DMS153 (cell line): ENCODE measurements at places on chromosomes 11 and 22.

- no peak for DNase-seq
Measured at GRCh38 chr11:124938206-124938765, 2.4 kb upstream of the HEPACAM start.

DNA sequence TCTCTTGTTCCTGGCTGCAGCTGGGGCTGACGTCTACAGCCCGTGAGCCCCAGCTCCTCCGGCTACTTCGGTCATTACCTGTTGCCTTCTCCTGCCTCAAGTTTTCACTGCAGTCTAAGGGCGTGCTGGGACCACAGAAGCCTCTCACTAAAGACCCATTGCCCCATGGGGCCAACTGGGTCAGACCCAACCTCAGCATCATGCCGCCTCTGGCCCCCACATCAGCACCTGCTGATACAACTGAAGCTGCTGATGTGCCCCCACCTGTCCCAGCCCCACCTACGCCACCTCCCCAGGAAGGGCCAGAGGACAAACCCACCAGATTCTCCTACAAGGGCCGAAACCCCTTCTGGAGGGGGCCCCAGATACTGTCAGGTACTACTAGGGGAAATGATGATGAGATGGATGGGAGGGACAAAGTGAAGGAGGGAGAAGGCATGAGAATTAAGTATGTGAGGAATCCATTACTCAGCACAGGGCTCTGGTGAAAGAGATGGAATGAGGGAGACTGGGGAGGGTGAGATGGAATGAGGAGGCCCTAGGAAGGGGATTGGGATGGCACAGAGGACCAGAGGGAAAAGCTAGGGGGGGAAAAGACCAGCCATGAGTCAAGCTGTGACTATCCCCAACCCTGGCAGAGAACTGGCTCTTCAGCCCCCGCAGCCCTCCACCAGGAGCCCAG is 5.1 kb downstream of the C11orf42 start:
- DNase-seq = no peak

DNA sequence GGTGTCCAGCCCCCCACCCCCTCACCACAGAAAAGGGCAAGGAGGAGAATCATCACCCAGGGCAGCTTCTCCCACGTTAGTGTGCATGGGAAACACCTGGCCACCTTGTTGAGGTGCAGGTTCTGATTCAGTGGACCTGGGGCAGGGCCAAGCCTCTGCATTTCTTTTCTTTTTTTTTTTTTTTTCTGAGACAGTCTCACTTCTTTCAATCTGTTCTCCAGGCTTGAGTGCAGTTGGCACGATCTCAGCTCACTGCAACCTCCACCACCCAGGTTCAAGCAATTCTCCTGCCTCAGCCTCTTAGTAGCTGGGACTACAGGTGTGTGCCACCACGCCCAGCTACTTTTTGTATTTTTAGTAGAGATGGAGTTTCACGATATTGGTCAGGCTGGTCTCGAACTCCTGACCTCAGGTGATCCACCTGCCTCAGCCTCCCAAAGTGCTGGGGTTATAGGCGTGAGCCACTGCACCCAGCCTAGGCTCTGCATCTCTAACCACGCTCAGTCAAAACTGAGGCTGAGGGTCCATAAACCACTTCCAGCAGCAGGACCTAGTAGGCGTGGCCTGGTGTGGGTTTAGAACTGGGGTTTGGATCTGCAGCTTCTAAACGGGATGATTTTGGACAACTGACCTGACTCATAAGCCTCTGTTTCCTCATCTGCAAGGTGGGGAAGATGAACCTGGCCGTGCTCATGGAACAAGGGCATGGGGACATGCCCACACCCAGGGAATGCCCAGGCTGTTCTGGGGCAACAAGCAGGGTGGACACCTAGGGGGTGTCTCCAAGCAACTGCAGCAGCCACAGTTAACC is 734 bp downstream of the ZP1 start:
- no peak for DNase-seq

- DNase-seq = peak; percentile 50
Measured at GRCh38 chr11:127640561-127641451, 640.2 kb upstream of the KIRREL3 start.

- no peak for DNase-seq
Measured at GRCh38 chr22:44622679-44623078, 79.3 kb upstream of the PRR5 start.

- no peak for DNase-seq
Measured at GRCh38 chr11:27497284-27497866, 9.2 kb downstream of the LIN7C start.

DNA sequence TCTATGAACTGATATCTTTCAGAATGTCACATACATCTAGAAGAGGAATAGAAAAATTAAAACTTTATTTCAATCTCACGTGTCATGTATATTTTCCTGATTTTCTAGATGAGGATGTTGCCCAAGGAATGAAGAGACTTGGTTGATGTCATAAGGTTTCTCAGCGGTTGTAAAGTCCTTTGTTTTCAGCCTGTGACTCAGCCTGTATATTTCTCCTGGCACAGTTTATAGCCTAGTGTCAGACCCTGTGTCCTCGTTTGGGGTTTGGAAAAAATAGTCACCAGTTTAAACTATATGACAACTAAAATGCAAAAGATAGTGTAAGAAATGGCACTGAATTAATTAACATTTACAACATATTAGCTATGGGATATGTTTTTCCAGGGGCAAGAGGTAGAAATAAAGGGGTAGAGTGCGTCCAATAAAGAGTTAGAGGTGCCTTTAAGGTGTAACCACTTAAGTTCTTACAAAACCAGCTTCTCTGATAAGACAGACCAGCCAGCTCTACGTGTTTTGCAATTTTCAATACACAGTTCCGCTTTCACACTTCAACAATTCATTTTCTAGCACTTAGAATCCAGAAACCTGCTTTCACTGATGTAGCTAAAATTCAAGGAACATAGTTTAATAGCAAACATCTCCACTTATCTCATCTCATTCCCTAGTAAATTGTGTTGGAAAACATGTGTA is 1432.6 kb upstream of the TENM4 start:
- no peak for DNase-seq

- no peak for DNase-seq
Measured at GRCh38 chr11:8375932-8376331, 112.3 kb upstream of the LMO1 start.

GRCh38 chr11:8806974-8807373 is 104.0 kb upstream of the AKIP1 start:
- no peak for DNase-seq

DNA sequence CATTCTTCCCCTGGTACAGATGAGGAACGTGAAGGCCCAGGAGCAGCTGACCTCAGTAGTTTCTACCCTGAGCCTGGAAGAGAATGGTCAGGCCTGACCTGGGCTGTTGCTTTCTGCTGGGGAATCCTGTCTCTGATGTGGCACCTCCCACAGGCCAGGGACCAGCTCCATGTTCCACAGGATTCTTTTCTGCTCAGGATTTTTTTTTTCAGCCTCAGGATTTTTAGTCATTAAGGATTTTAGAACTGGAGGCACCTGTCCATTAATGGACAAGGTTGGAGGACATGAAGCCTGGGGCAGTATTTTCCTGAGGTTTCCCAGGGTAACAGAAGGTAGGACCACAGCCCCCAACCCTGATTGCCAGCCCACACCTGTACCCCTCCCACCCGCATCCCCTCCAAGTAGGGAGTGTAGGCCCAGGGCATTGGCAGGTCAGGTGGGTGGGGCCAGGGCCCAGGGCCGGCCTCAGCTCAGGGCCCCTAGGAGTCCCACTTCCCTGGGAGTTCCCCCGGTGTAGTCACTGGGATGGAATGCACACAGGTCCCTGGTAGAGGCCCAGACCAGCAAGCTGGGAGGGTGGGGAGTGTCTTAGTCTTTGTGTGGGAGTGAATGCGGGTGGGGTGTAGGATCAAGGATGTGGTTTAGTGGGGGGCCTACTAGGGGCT is 16.1 kb downstream of the BIK start:
- DNase-seq = no peak

DNA sequence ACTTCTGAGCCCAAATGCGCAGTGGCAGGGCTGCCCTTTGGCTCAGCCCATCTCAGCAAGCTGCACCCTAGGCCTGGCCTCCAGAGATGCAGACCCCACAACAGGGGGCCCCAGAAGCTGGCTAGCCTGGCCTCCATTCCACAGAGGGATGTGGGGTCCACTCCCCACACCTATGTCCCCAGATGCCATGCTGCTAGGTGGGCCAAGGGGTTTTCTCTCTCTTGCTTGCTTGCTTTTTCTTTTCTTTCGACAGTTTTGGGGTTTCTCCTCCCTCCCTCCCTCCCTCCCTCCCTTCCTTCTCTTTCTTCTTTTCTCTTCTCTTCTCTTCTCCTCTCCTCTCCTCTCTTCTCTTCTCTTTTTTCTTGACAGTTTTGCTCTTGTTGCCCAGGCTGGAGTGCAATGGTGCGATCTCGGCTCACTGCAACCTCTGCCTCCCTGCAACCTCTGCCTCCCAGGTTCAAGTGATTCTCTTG is 9.6 kb downstream of the SCARF2 start:
- DNase-seq = no peak

DNA sequence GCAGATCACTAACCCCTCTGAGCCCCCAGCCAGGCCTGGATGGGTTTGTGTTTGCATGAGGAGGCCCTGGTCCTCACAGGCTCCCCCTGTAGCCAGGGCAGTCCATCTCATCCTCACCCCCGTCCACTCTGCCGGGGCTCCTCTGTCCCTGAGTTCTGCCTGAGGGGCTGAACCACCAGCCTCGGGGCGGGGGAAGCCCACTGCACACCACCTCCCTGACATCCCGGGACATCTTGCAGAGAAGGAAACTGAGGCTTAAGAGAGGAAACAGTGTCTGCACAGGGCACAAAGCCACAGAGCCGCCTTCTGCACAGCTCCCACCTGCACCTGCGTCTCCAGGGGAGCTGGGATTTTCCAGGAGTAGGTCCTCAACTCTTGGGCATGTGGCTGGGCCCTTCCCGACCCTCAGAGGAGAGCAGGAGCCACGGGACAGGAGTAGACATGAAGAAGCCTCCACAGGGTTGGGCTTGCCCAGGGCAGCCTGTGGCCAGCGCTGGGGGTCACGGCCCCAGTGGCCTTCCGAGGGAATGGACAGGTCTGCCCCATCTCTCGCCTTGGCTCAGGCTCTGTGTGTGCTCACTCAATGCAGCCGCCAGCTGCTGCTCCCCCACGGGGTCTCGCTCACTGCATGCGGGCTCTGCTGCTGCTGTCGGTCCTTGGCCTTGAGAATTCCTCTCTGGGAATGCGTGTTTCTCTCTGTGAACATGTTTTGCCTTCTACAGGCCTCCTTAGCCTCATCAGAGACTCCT is 45.4 kb upstream of the CCDC188 start:
- DNase-seq = no peak

GRCh38 chr22:37818409-37819104 is 4.6 kb upstream of the GALR3 start:
- DNase-seq = peak; percentile 6
